Activated T-helper 2 cell treated with anti-CD3 and anti-CD28 coated beads, Interferon-gamma antibody, Interleukin-2, Interleukin-4, amounts not matched to agents 10 μg/mL and 5 μg/mL and 100 μg/mL, durations not matched to agents 14 hours and 24 hours and 36 hours (primary cell): ENCODE measurements at places on chromosomes 3 and 15. TPM values are rescaled to one million over a fixed set of nuclear protein-coding genes. Genes with fewer than 3 reads are reported as not detected.

GRCh38 chr15:68704496-68705021 is 116.1 kb downstream of the ANP32A start:
- H3K4me1 ChIP-seq = no peaks in the 10 kb centered on the region
- no peak overlapping the region for H3K4me3 ChIP-seq
- no peak for DNase-seq
- H3K27me3 ChIP-seq = peaks cover 11% of the 10 kb centered on the region

GRCh38 chr3:139357899-139358298 is 14.1 kb downstream of the MRPS22 start:
- no peaks in the 10 kb centered on the region for H3K27me3 ChIP-seq
- no peak overlapping the region for H3K4me3 ChIP-seq
- no peak for DNase-seq
- peaks cover 82% of the 10 kb centered on the region for H3K36me3 ChIP-seq
- peaks cover 25% of the 10 kb centered on the region for H3K4me1 ChIP-seq
- H3K27ac ChIP-seq = peak overlapping the region; percentile 48

- no peaks in the 10 kb centered on the region for H3K27me3 ChIP-seq
- peak overlapping the region; percentile 74 for H3K27ac ChIP-seq
- H3K4me3 ChIP-seq = no peak overlapping the region
- H3K36me3 ChIP-seq = peaks cover 38% of the 10 kb centered on the region
- peaks cover 83% of the 10 kb centered on the region for H3K4me1 ChIP-seq
Observed at GRCh38 chr15:31338879-31339557, 12.4 kb downstream of the KLF13 start.

GRCh38 chr3:37961622-37962431 is 28.8 kb upstream of the VILL start:
- no peaks in the 10 kb centered on the region for H3K36me3 ChIP-seq
- DNase-seq = no peak
- H3K4me1 ChIP-seq = peaks cover 9% of the 10 kb centered on the region
- no peak overlapping the region for H3K27ac ChIP-seq

DNA sequence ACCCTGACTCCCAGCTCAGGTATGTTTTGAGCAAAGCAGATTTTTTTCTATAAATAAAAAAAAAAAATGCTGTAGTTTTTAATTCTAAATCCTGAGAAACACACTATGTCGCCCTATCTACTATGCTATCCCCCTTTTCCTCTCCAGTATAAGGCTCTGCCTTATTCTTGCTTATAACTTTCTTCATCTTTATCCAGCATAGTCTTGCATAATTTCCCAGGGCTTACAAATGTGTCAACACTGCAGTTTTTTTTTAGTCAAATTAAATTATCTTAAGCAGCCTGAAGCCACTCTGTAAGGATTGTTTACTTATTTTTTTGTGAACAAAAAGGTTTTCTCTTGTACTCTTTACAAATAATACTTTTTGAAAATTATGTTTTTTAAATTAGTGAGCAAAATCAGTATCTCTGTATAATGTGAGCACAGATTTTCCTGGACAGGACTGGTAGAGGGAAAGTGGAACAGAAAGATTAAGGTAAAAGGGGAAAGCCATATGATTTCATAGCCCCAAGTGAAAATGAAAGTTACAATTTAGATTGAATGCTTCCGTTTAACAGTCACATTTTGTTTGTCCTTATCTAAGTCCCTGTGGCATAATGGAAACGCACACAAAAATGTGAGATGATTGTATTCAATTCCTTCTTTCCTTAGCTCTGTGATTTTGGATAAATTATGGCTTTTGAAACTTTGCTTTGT is 5.6 kb upstream of the PYDC2 start:
- no peaks in the 10 kb centered on the region for H3K4me1 ChIP-seq
- no peak overlapping the region for H3K4me3 ChIP-seq
- no peak for DNase-seq
- H3K36me3 ChIP-seq = no peaks in the 10 kb centered on the region

GRCh38 chr3:13494463-13495350 is 14.6 kb downstream of the HDAC11 start:
- H3K36me3 ChIP-seq = no peaks in the 10 kb centered on the region
- no peak for DNase-seq

DNA sequence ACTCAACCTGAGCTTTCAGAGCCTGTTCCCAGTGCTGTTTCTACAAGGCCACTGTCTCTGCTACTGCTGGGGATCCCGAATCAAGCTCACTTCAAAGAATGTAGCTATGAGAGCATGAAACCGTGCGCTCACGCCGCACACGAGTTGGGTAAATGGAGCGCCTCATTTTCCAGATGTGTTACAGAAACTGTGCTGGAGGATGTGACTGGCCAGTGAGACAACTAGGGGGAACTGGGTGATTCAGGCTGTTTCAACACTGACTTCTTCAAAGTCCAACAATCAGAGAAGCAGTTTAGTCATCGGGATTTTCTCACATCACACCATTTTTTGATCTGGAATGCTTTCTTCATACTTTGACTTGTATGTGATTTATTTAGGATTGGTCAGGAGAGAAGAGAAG is 3.5 kb downstream of the ZNF710 start:
- peaks cover 28% of the 10 kb centered on the region for H3K36me3 ChIP-seq
- peak overlapping the region; percentile 38 for H3K4me3 ChIP-seq
- peak overlapping the region; percentile 77 for H3K27ac ChIP-seq
- DNase-seq = no peak

DNA sequence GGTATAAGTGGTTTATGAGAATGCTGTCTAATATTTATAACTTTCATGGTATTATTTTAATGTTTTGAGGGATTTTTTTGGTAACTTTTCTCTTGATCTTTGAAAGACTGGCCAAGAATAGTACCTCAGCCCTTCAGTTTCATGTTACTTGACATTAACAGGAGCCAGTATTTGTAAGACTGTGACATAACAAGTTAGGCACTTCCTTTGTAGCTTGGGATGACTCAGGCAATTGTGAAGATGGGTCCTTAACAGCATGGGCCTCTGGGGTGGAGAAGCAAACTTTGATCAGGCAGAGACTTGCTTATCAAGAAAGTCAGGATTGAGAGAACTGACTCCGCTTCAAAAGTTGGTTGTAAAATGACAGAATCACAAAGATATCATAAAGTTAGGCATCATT is 9.5 kb downstream of the LRRC49 start:
- H3K36me3 ChIP-seq = no peaks in the 10 kb centered on the region
- DNase-seq = no peak
- no peak overlapping the region for H3K27ac ChIP-seq
- H3K4me3 ChIP-seq = no peak overlapping the region

GRCh38 chr3:40267937-40268724 is 41.4 kb upstream of the EIF1B start:
- no peaks in the 10 kb centered on the region for H3K36me3 ChIP-seq
- no peaks in the 10 kb centered on the region for H3K4me1 ChIP-seq
- H3K4me3 ChIP-seq = no peak overlapping the region
- no peak for DNase-seq
- peaks cover 6% of the 10 kb centered on the region for H3K27me3 ChIP-seq
- H3K27ac ChIP-seq = no peak overlapping the region

DNA sequence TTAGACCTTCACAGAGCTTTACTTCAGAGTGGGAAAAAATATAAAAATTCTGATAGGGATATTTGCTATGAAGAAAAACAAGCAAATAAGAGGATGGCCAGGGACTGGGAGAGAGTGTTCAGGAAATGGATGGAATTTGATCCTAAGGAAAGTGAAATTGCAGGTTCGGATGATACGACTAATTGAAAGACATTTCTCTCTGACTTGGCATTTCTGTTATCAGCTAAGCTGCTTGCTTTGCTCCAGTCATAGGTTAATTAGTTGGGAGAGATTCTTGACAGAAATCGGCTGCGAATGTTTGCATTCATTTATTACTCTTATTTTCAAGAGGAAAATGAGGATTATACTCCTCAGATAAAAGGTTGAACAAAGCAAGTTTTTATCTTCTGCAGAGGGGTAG is 808.7 kb upstream of the NECTIN3 start:
- DNase-seq = no peak
- no peaks in the 10 kb centered on the region for H3K36me3 ChIP-seq
- H3K27ac ChIP-seq = no peak overlapping the region
- no peaks in the 10 kb centered on the region for H3K4me1 ChIP-seq
- H3K27me3 ChIP-seq = no peaks in the 10 kb centered on the region

DNA sequence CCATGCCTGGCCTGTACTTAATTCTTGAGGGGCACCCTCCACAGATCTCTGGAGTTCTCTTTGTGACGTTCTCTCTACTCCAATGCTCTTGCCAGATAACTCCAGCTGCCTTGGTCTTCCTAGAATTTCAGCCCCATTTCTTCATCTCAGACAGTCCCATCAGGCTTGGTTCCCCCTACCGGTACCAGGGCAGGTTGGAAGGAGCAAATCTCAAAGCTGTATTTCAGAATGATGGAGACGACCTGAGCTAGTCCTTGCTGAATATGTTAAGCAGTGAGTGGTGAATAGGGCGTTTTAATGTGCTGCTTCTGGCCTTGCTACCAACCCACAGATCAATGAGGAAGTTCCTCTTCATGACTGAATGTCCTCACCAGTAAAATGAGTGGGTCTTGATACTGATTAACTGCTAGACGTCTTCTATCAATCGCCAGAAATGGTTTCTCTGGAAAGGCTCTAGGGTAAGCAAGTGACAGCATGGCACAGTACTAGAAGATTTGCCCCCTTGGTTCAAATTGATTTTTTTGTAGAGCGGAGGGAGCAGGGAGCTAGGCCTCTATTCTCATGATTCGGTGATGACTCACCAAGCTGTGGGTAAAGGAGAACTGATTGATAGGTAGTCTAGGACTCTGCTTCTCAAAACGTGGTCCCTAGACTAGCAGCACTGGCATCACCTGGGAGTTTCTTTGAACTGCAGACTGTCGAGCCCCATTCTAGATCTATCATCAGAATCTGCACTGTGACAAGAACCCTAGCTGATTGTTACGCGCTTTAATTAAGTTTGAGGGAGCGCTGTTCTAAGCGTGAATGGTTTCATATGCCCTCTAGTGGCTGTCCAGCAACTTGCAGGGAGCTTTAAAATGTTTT is 67.8 kb downstream of the UBP1 start:
- no peaks in the 10 kb centered on the region for H3K36me3 ChIP-seq
- no peak overlapping the region for H3K27ac ChIP-seq
- H3K4me3 ChIP-seq = no peak overlapping the region
- peaks cover 6% of the 10 kb centered on the region for H3K4me1 ChIP-seq
- peak; percentile 23 for DNase-seq

- no peak overlapping the region for H3K27ac ChIP-seq
- H3K4me1 ChIP-seq = peaks cover 10% of the 10 kb centered on the region
- H3K4me3 ChIP-seq = no peak overlapping the region
- peaks cover 36% of the 10 kb centered on the region for H3K27me3 ChIP-seq
- H3K36me3 ChIP-seq = peaks cover 6% of the 10 kb centered on the region
Observed at GRCh38 chr3:194294199-194294894, 56.8 kb downstream of the CPN2 start.

- no peak overlapping the region for H3K4me3 ChIP-seq
- no peaks in the 10 kb centered on the region for H3K27me3 ChIP-seq
- H3K36me3 ChIP-seq = no peaks in the 10 kb centered on the region
- no peak for DNase-seq
- H3K4me1 ChIP-seq = peaks cover 26% of the 10 kb centered on the region
Observed at GRCh38 chr15:69664572-69665571, 212.3 kb downstream of the RPLP1 start.

DNA sequence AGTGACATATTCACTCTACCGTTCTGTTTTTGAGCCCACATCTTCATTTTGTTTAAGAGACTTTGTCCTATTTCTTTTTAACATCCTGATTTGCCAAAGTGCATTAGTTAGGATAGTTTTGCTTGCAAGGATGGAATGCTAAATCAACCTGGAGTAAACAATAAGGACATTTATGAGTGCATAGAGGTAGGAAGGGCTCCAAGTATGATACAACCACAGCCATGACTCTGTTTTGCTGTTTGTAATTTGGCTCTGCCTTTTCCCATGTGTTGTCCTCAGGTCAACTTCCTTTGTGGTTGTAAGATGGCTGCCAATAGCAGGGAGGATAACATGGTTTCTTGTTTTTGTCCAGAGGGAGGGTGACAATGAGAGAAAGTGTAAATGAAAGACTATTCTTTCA is 66.4 kb upstream of the GOLIM4 start:
- no peaks in the 10 kb centered on the region for H3K36me3 ChIP-seq
- DNase-seq = no peak
- no peak overlapping the region for H3K4me3 ChIP-seq
- peaks cover 8% of the 10 kb centered on the region for H3K27me3 ChIP-seq
- no peak overlapping the region for H3K27ac ChIP-seq
- no peaks in the 10 kb centered on the region for H3K4me1 ChIP-seq

- no peak overlapping the region for H3K27ac ChIP-seq
- peaks cover 7% of the 10 kb centered on the region for H3K4me1 ChIP-seq
- H3K36me3 ChIP-seq = peaks cover 3% of the 10 kb centered on the region
- no peak overlapping the region for H3K4me3 ChIP-seq
Observed at GRCh38 chr3:81723732-81724313, 37.6 kb downstream of the GBE1 start.

- DNase-seq = no peak
- H3K4me1 ChIP-seq = no peaks in the 10 kb centered on the region
- H3K27me3 ChIP-seq = peaks cover 54% of the 10 kb centered on the region
- no peaks in the 10 kb centered on the region for H3K36me3 ChIP-seq
Observed at GRCh38 chr3:14602006-14602803, 49.4 kb upstream of the CCDC174 start.

DNA sequence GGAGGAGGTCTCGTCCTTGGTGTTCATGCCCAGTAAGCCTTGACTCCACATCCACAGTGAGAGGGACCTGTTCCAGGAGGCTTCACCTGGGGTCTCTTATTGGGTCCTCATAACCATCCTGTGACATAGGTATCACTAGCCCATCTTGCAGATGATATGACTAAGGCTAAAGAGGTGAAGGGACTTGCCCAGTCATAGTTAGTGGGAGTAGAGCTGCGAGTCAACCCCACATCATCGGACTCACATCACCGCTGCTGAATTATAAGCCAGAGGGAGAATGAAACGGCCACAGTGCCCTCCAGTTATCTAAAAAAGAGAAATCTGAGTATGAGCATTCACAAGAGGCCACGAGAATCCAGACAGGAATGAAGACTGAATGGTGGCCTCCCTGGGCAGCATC is 66.0 kb downstream of the MESD start:
- no peaks in the 10 kb centered on the region for H3K27me3 ChIP-seq
- DNase-seq = no peak
- no peak overlapping the region for H3K4me3 ChIP-seq
- H3K27ac ChIP-seq = no peak overlapping the region

- DNase-seq = no peak
- H3K27ac ChIP-seq = no peak overlapping the region
- H3K4me1 ChIP-seq = peaks cover 26% of the 10 kb centered on the region
- peaks cover 59% of the 10 kb centered on the region for H3K36me3 ChIP-seq
- no peaks in the 10 kb centered on the region for H3K27me3 ChIP-seq
Observed at GRCh38 chr3:105862217-105862616, 6.6 kb downstream of the CBLB start.

TUSC2 gene
- 23.7 and 23.9 TPM in 2 replicates for total RNA-seq

ERICH6 gene
- 0.21 and 0.39 TPM in 2 replicates for total RNA-seq

RCN2 gene
- total RNA-seq = 35.7 and 36.1 TPM in 2 replicates

P2RY14 gene
- total RNA-seq = 0.18 and 0.34 TPM in 2 replicates

PLSCR2 gene
- total RNA-seq = not detected in 2 replicates

CD200 gene
- total RNA-seq = 60.3 and 63.3 TPM in 2 replicates

SEMA3F gene
- 0.11 and 0.21 TPM in 2 replicates for total RNA-seq

FAM107A gene
- total RNA-seq = not detected in 2 replicates

UCN2 gene
- 0.11 TPM in 1 of 2 replicates, not detected in the other for total RNA-seq

GRM2 gene
- total RNA-seq = 0.23 and 0.27 TPM in 2 replicates

C3orf80 gene
- total RNA-seq = 0.25 and 0.30 TPM in 2 replicates
